ENCODE measurements at places on chromosomes 1 and 21. TPM values are rescaled to one million over a fixed set of nuclear protein-coding genes. Genes with fewer than 3 reads are reported as not detected.

- H3K27ac ChIP-seq, result no peak within 1 kb of the TSS
- no peaks in the 10 kb centered on the region for H3K27me3 ChIP-seq
- H3K4me1 ChIP-seq, result no peaks in the 10 kb centered on the region
These were observed at the start of gene RGS8 for GRCh38 chr1:182684116-182684828. Gene RGS8, minus strand, starts transcription at chr1:182684587. Its CDS starts 14,938 bp downstream, at chr1:182669649.

DNA sequence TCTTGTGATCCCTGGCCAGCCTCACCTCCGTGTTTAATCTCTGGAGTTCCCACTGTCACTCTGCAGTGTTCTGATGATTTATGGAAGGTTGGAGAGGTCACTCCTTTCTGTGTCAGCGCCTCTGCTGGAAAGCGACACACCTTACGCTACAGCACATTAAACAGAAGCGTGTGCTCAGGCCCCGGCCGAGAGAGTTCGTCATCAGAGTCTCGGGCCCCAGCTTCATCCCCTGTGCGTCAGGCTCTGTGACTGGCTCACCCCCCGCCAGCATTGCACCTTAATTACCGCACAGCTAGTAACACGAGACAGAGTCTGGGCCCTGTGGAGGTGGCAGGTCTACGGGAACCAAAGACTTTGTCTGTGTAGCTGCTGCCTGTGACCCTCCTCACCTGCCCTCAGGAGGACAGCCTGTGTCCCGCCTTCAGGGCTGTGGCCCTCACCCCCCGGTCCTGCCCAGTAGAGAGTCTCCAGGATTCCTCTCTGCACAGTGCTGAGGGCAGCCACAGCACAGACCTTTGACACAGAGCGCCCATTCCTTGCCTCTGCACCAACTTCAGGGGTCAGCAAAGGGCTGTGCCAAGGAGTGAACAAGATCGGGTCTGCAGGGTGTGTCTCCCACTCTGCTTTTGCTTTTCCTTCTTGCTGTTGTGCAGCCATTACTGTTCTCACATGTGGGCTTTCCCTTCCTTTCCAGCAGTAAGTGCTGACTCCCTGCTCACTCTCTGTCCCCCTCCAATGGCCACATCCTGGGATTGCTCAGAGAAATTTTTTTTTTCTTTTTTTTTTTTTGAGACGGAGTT lies 157.6 kb downstream of the PGBD5 start:
- DNase-seq, result peak; percentile 66
- H3K27ac ChIP-seq, result peak overlapping the region; percentile 83
- no peak overlapping the region for H3K4me3 ChIP-seq
- H3K4me1 ChIP-seq, result peaks cover 5% of the 10 kb centered on the region
- no peaks in the 10 kb centered on the region for H3K27me3 ChIP-seq

Gene ACBD6
- 67.7 TPM for total RNA-seq

- H3K27ac ChIP-seq, result no peak overlapping the region
- H3K36me3 ChIP-seq, result no peaks in the 10 kb centered on the region
- peaks cover 42% of the 10 kb centered on the region for H3K4me1 ChIP-seq
- DNase-seq, result no peak
- H3K27me3 ChIP-seq, result peaks cover 42% of the 10 kb centered on the region
These were observed 5.5 kb downstream of the EFNA3 start for GRCh38 chr1:155083865-155084721.

- no peak for DNase-seq
- H3K36me3 ChIP-seq, result no peaks in the 10 kb centered on the region
- peaks cover 10% of the 10 kb centered on the region for H3K4me1 ChIP-seq
- no peak overlapping the region for H3K27ac ChIP-seq
- H3K27me3 ChIP-seq, result no peaks in the 10 kb centered on the region
These were observed 19.8 kb upstream of the BOLA1 start for GRCh38 chr1:149879556-149879955.

GRCh38 chr1:89291276-89291675 lies 18.6 kb upstream of the GBP5 start:
- no peak for DNase-seq
- no peaks in the 10 kb centered on the region for H3K27me3 ChIP-seq
- H3K36me3 ChIP-seq, result no peaks in the 10 kb centered on the region
- no peak overlapping the region for H3K4me3 ChIP-seq
- H3K4me1 ChIP-seq, result peaks cover 6% of the 10 kb centered on the region

DNA sequence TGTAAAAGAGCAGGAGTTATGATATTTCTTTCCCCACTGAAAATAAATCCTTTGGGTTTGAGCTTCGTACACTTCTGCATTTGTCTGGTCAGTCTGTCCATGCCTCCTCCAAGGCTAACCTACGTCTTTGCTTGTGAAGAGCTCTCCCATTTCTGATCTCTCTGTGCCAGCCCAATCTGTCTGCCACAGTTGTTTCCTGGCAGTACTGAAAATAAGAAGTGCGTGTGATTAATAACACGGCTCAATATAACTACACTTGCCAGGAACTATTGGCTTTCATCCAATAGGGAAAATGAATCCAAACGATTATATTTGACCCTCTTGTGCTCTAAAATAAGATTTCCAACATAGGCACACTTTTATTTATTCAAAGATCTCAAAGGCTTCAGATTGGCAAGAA lies 19.2 kb upstream of the COL24A1 start:
- no peak overlapping the region for H3K27ac ChIP-seq
- no peak for DNase-seq
- no peak overlapping the region for H3K4me3 ChIP-seq
- no peaks in the 10 kb centered on the region for H3K27me3 ChIP-seq
- no peaks in the 10 kb centered on the region for H3K4me1 ChIP-seq

Gene RUNX3
- 0.21 TPM for total RNA-seq

Gene URB1
- 35.4 TPM for total RNA-seq

DNA sequence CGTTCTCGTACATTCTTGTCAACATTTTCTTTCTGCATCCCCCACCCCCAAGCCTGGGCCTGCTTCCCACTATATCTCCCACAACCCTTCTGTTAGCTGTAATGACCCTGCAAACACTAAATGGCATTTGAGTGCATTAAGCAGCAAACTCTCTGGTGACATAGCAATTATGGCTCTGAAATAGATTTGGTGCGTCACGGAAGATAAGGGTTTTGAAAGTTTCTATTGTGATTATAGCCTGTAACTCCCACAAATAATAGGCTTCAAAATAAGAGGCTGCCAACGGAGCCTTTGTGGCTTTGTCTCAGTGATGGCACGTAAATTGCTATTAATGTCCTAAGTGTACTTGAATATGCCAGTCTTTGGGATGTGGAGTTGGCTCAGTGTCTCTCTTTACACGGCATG lies 277.6 kb downstream of the PBX1 start:
- H3K27me3 ChIP-seq, result no peaks in the 10 kb centered on the region
- H3K4me1 ChIP-seq, result no peaks in the 10 kb centered on the region
- H3K4me3 ChIP-seq, result no peak overlapping the region
- no peak for DNase-seq
- H3K27ac ChIP-seq, result no peak overlapping the region

GRCh38 chr21:39131791-39132190 lies 51.5 kb downstream of the PSMG1 start:
- H3K36me3 ChIP-seq, result no peaks in the 10 kb centered on the region
- H3K27me3 ChIP-seq, result no peaks in the 10 kb centered on the region
- H3K4me1 ChIP-seq, result no peaks in the 10 kb centered on the region
- H3K4me3 ChIP-seq, result no peak overlapping the region
- DNase-seq, result no peak

- no peaks in the 10 kb centered on the region for H3K27me3 ChIP-seq
- no peaks in the 10 kb centered on the region for H3K36me3 ChIP-seq
- H3K4me1 ChIP-seq, result peaks cover 47% of the 10 kb centered on the region
- no peak for DNase-seq
- H3K4me3 ChIP-seq, result peak overlapping the region; percentile 28
- peak overlapping the region; percentile 58 for H3K27ac ChIP-seq
These were observed 58.2 kb downstream of the WLS start for GRCh38 chr1:68173936-68174737.

GRCh38 chr1:167293057-167293456 lies 72.4 kb downstream of the POU2F1 start:
- H3K27ac ChIP-seq, result no peak overlapping the region
- no peak overlapping the region for H3K4me3 ChIP-seq
- H3K36me3 ChIP-seq, result no peaks in the 10 kb centered on the region
- no peak for DNase-seq

Gene TNNI3K
- 3.9 TPM for total RNA-seq

- no peaks in the 10 kb centered on the region for H3K4me1 ChIP-seq
- no peaks in the 10 kb centered on the region for H3K27me3 ChIP-seq
- H3K4me3 ChIP-seq, result no peak overlapping the region
- DNase-seq, result no peak
- H3K36me3 ChIP-seq, result no peaks in the 10 kb centered on the region
These were observed 22.7 kb upstream of the HIVEP3 start for GRCh38 chr1:41941381-41941780.

DNA sequence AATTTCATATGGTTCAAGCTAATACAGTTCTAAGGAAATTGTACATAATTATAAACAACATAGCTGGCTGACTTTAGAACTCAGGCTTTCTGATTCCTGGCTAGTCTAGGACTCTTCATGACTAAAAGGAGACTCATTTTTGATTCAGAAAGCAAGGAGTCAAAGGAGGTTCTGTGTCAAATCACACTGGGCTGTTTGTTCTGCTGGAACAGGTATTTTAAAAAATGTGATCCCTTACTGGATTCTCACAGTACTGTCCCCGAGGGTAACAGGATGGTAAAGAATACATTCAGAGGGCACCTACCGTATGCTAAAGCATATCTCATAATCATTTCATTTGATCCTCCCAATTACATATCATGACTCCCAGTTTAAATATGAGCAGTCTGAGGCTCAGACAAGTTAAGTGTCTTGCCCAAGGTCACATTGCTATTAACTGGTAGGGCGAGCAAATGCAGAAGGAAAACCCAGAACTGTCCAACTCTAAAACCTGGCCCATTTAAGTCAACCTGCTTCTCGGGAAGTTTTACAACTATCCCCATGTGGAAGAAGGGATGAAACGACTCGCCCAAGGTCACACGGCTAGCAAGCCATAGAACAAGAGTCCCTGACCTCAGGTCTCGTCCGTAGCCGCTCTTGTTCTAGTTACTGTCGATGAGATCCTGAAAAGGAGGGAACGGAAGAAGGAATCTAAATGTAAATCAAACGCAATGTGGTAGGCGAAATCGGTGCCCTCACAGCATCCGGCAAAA lies 675 bp downstream of the MYSM1 start:
- H3K27ac ChIP-seq, result peak overlapping the region; percentile 85
- peaks cover 6% of the 10 kb centered on the region for H3K36me3 ChIP-seq
- DNase-seq, result no peak
- H3K27me3 ChIP-seq, result no peaks in the 10 kb centered on the region

DNA sequence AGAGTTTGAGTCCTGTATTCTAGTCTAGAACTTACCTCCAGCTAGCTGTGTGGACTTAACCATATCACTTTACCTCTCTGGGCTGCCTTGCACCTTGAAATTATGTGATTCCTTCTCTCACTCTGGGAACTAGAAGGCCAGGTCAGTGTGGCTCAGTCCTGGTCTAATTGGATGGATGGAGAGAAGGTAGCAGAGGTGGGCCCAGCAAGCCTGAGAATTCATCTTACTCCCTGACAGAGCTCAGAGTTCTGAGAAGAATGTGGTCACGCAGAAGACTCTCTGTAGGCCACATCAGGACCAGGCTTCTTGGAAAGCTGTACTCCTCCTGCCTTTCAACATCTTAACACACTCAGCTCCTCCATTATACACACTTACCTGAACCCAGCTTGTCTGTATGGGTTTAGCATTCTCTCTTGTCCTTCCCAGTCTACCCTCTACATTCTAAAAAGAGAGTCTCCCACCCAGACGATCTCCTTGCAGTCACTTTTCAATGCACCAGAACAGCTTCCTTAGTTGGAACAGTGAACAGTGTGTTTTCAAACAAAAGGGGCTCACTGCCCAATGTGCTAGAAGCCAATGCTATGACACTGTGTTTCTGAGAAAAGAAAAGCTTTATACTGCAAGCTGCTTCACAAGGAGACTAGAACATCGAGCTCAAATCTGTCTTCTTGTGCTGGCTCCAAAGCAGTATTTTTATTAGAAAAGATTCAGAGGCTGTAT lies 60.5 kb downstream of the CAPN9 start:
- no peak overlapping the region for H3K4me3 ChIP-seq
- peak overlapping the region; percentile 76 for H3K27ac ChIP-seq
- peaks cover 23% of the 10 kb centered on the region for H3K4me1 ChIP-seq
